ENCODE measurements at places on chromosomes 7 and 10.

- no peak overlapping the region for H3K4me3 ChIP-seq
- H3K4me1 ChIP-seq: no peaks in the 10 kb centered on the region
- no peak overlapping the region for H3K27ac ChIP-seq
- DNase-seq: no peak
These were observed 71.5 kb downstream of the MCMBP start for GRCh38 chr10:119801176-119801575.

DNA sequence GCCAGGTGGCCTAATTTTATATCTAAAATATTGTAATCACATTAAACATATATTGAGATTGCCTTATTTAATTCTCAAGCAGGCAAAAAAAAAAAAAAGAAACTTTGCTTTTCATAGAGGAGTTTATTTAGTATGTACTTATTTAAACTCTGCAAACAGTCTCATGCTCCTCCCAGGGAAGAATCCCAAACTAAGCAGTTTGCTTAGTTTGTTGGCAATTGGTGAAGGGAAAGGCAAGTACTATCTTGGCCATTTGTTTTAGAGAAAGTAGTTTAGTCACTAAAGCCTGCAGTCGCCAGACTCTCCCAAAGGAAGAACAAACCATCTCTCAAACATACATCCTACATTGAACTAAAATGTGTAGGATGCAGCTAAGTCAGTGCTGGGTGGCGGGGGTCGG is 226.8 kb downstream of the CDC14C start:
- no peaks in the 10 kb centered on the region for H3K36me3 ChIP-seq
- H3K27me3 ChIP-seq: no peaks in the 10 kb centered on the region
- no peak for DNase-seq
- no peaks in the 10 kb centered on the region for H3K4me1 ChIP-seq
- no peak overlapping the region for H3K4me3 ChIP-seq
- no peak overlapping the region for H3K27ac ChIP-seq

- no peak for DNase-seq
- H3K27ac ChIP-seq: no peak overlapping the region
- H3K36me3 ChIP-seq: no peaks in the 10 kb centered on the region
- H3K4me3 ChIP-seq: no peak overlapping the region
- H3K4me1 ChIP-seq: no peaks in the 10 kb centered on the region
These were observed 329.7 kb upstream of the POM121L12 start for GRCh38 chr7:52705768-52706167.

DNA sequence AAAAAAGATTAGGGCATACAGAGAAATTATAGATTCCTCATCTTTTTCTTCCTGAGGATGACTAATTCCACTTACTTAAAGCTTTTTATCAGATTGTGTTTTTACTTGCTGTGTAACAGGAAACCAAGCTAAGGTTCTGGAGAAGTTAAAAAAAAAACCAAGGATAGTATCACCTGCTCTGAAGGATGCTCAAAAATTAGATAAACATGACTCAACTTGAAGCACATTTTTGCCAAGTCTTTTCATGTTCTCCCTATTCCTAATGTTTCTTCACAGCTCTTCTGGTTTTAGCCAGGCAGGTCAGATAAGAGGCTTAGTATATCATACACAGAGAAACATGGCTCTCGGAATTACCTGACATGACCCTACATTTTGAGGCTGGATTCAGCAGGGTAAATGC is 90.3 kb downstream of the CPEB3 start:
- no peak for DNase-seq
- no peaks in the 10 kb centered on the region for H3K4me1 ChIP-seq
- H3K36me3 ChIP-seq: no peaks in the 10 kb centered on the region

DNA sequence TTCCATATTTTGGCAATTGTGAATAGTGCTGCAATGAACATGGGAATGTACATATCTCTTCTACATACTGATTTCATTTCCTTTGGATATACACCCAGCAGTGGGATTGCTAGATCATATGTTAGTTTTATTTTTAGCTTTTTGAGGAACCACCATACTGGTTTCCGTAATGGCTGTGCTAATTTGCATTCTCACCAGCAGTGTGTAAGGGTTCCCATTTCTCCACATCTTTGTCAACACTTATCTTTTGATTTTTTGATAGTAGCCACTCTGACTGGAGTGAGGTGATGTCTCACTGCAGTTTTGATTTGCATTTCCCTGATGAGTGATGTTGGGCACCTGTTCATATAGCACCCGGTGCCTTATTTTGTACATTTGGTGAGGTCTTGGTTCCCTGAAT is 519.6 kb downstream of the REEP3 start:
- no peaks in the 10 kb centered on the region for H3K27me3 ChIP-seq
- DNase-seq: no peak
- no peak overlapping the region for H3K27ac ChIP-seq
- H3K4me1 ChIP-seq: peaks cover 32% of the 10 kb centered on the region

- H3K4me1 ChIP-seq: peaks cover 46% of the 10 kb centered on the region
- H3K4me3 ChIP-seq: peak overlapping the region; percentile 90
- no peak overlapping the region for H3K27ac ChIP-seq
- no peak for DNase-seq
These were observed 25.0 kb downstream of the ABLIM1 start for GRCh38 chr10:114632869-114633715.

DNA sequence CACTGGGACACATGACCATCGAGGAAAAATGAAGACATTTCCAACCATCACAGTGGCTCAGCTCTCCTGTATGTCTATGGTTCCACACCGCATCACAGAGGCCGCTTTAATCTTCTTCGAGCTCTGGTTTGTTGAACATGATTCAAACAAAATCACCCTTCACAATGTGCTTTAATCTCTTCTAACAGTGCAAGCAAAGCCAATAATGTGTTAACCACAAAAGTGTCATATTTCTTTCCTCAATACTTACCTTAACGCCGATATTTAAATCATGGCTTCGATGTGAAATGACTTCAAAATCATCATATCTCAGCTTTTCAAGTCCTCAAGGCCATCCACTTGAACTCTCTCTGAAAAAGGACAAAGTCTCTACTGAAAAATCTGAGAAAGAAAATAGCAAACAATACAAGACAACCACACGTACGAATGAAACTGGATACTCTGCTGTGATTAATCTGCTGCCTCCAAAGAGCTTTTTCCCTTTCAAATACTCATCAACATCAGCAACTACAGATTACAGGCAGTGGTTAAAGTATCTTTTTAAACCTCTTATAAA is 23.0 kb upstream of the SVIL start:
- H3K27ac ChIP-seq: no peak overlapping the region
- H3K4me3 ChIP-seq: no peak overlapping the region
- peaks cover 27% of the 10 kb centered on the region for H3K4me1 ChIP-seq
- DNase-seq: no peak
- H3K27me3 ChIP-seq: no peaks in the 10 kb centered on the region

DNA sequence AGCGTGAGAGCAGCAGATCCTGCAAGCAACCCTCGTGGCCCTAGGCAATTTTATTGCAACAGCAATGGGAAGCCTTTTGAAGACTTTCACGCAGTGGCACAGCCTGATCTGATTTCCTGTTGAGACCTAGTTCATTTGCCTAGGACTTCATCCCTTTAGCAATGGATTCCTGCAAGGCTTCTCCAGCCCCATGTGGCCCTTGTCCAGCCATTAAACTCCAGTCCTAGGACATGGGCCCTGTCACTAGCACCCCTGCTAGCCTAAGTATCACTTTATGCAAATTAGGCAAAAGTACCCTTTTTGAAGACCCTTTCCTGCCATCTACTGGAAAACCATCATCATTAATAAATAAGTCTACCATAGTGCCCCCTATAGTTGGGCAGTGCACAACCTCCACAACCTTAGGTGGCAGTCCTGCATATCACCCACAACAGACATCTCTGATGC is 379.4 kb downstream of the GALNT17 start:
- H3K4me1 ChIP-seq: peaks cover 15% of the 10 kb centered on the region
- H3K27me3 ChIP-seq: no peaks in the 10 kb centered on the region
- DNase-seq: peak; percentile 5
- no peak overlapping the region for H3K27ac ChIP-seq
- H3K36me3 ChIP-seq: peaks cover 18% of the 10 kb centered on the region
- H3K4me3 ChIP-seq: no peak overlapping the region

GRCh38 chr10:43844221-43844620 is 195.5 kb upstream of the ZNF32 start:
- no peaks in the 10 kb centered on the region for H3K27me3 ChIP-seq
- no peak overlapping the region for H3K27ac ChIP-seq
- H3K4me3 ChIP-seq: no peak overlapping the region
- DNase-seq: no peak

DNA sequence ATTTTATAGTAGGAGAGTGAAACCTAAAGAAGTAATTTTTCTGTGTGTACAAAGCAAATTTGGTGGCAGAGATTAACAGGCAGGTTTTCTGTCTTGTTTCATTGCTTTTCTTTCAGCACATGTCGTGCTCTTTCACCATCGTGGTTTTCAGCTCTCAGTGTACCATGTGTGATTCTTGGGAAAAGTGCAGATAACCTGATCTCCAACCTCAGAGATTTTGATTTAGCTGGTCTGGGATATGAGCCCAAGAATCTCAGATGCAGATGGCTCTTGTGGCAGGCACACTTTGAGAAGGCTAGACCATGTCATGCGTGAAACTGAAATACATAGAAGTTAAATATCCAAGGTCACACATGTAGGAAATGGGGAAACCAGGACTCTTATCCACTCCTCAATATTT is 317.4 kb downstream of the EXOC4 start:
- H3K27me3 ChIP-seq: no peaks in the 10 kb centered on the region
- no peaks in the 10 kb centered on the region for H3K4me1 ChIP-seq
- H3K36me3 ChIP-seq: peaks cover 2% of the 10 kb centered on the region
- H3K4me3 ChIP-seq: no peak overlapping the region
- H3K27ac ChIP-seq: no peak overlapping the region

GRCh38 chr7:15602236-15602635 is 40.4 kb upstream of the AGMO start:
- no peak overlapping the region for H3K27ac ChIP-seq
- H3K36me3 ChIP-seq: no peaks in the 10 kb centered on the region
- no peaks in the 10 kb centered on the region for H3K4me1 ChIP-seq
- H3K27me3 ChIP-seq: no peaks in the 10 kb centered on the region

- DNase-seq: no peak
- H3K27ac ChIP-seq: no peak overlapping the region
- H3K4me1 ChIP-seq: no peaks in the 10 kb centered on the region
- H3K4me3 ChIP-seq: no peak overlapping the region
These were observed 53.7 kb upstream of the CD36 start for GRCh38 chr7:80584778-80585177.

- H3K27me3 ChIP-seq: no peaks in the 10 kb centered on the region
- no peak overlapping the region for H3K27ac ChIP-seq
- peaks cover 5% of the 10 kb centered on the region for H3K4me1 ChIP-seq
- no peak overlapping the region for H3K4me3 ChIP-seq
- DNase-seq: peak; percentile 34
- no peaks in the 10 kb centered on the region for H3K36me3 ChIP-seq
These were observed 28.1 kb upstream of the PLXDC2 start for GRCh38 chr10:19788075-19788686.

- peaks cover 3% of the 10 kb centered on the region for H3K4me1 ChIP-seq
- H3K27ac ChIP-seq: no peak overlapping the region
- DNase-seq: no peak
- H3K27me3 ChIP-seq: no peaks in the 10 kb centered on the region
These were observed 32.0 kb upstream of the PCDH15 start for GRCh38 chr10:54833029-54833428.

DNA sequence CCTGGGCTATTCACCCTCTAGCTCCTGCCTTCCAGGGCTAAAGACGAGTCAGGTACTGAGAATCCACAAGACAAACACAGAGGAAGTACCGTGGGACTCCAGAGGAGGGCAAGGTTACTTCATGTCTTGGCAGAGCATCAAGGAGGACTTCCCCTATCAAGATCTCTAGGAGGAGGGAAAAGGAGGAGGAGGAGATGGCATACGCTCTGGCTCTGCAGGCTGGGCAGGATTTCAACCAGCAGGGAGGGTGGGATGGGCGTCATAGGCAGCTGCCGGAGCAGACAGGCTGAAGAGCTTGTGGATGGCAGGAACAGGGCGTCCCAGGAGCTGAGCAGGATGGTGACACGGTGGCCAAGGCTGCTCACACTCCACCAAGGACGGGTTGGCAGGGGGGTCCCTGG is 21.3 kb downstream of the MDH2 start:
- no peaks in the 10 kb centered on the region for H3K36me3 ChIP-seq
- peak overlapping the region; percentile 34 for H3K4me3 ChIP-seq
- DNase-seq: no peak

DNA sequence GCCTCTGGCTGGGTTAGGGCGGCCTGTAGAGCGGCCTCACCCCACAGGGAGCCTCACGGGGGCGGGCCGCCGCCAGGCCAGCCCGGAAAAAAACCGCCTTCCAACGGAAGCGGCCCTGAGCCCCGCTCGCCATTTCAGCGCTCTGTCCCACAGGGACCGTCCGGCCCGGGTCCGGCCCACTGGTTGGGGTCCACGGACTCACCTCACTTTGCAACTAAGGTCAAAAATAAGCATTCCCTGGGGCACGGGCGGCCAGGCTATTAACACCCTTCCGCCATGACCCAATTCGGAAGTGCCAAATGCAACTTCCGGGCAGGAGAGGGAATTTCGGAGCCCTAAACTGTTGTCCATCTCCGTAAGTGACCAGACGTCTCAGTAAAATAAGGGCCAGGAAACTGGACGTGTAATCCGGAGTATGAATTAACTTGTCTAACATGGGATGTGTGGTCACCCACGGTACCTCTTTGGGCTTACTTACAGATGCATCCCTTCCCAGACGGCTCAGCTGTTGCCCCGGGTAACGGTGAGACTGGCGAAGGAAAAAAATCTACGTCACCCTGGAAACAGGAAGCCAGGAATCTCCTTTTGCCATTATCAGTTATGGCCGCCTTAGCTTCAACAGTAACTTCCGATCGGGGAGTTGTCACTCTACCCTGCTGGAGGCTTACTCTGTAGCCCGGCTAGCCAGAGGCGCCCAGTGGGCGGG is at the start of gene BBIP1:
Gene BBIP1 (minus strand): TSS at position 538 of the 706 bp plus-strand sequence. CDS start 1,023 bp downstream, outside the sequence.
- no peaks in the 10 kb centered on the region for H3K36me3 ChIP-seq
- H3K4me1 ChIP-seq: peaks cover 36% of the 10 kb centered on the region
- peak within 1 kb of the TSS; percentile 99 for H3K27ac ChIP-seq
- peak within 1 kb of the TSS; percentile 100 for H3K4me3 ChIP-seq

DNA sequence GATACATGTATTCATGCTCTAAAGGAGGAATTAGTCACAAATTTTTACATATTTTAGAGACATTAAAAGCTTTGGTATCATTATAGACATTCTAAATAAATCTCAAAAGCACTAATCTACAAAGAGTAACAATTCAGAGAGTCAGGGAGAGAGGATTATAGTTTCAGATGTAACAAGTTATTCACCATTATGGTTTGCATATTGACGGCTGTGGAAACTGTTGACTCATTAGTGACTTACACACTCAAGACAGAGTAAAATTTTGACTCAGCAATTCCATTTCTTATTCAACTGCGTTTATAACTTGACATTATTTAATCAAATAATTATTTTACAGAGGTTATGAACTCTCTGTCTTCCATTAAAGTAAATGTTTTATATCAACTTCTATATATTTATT is 95.4 kb upstream of the SEMA3C start:
- H3K4me1 ChIP-seq: peaks cover 5% of the 10 kb centered on the region
- H3K4me3 ChIP-seq: no peak overlapping the region
- peaks cover 4% of the 10 kb centered on the region for H3K36me3 ChIP-seq
- H3K27me3 ChIP-seq: no peaks in the 10 kb centered on the region
- DNase-seq: no peak
- H3K27ac ChIP-seq: no peak overlapping the region

- no peaks in the 10 kb centered on the region for H3K4me1 ChIP-seq
- DNase-seq: no peak
- no peak overlapping the region for H3K27ac ChIP-seq
These were observed 225.8 kb downstream of the ELFN1 start for GRCh38 chr7:1895664-1896515.

GRCh38 chr10:106706127-106706526 is 458.4 kb downstream of the SORCS1 start:
- DNase-seq: no peak
- H3K4me3 ChIP-seq: no peak overlapping the region
- H3K27me3 ChIP-seq: no peaks in the 10 kb centered on the region
- H3K36me3 ChIP-seq: no peaks in the 10 kb centered on the region

All from neural crest cell (in vitro differentiated cells).